GM23248 (cell line): ENCODE measurements at places on chromosomes 7 and 10. TPM values are rescaled to one million over a fixed set of nuclear protein-coding genes. Genes with fewer than 3 reads are reported as not detected.
A peak's percentile ranks its signal among the peaks of the same experiment; 100 is the strongest.

The WEE2 gene
- total RNA-seq = not detected in 2 replicates

The LIPK gene
- total RNA-seq = not detected in 2 replicates

DNA sequence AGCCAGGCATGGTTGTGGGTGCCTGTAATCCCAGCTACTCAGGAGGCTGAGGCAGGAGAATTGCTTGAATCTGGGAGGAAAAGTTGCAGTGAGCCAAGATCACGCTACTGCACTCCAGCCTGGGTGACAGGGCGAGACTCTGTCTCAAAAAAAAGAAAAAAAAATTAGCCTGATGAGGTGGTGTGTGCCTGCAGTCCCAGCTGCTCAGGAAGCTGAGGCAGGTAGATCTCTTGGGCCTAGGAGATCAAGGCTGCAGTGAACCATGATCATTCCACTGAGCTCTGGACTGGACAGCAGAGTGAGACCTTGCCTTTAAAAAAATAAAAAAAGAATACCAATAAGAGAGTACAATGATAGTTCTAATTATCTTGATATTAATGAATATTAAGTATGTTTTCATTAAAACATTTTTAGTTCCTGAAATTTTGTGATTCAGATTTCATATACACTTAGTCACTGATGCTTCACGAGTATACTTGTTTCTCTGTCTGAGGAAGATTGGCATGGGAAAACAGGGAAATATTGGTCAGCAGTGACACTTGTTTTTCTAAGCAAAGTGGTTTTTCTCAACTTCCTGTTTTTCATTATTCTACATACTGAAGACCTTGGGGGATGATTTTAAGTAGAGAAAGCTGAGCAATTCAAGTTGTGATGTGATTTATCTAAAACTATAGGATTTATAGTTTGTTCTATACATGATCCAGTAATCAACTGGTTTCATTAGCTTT, 76.8 kb downstream of the ADK start:
- DNase-seq = peak; percentile 78

The ANKRD2 gene
- total RNA-seq = not detected in 2 replicates

- DNase-seq = no peak
These were observed 2.0 kb upstream of the AASS start for GRCh38 chr7:122145937-122146645.

DNA sequence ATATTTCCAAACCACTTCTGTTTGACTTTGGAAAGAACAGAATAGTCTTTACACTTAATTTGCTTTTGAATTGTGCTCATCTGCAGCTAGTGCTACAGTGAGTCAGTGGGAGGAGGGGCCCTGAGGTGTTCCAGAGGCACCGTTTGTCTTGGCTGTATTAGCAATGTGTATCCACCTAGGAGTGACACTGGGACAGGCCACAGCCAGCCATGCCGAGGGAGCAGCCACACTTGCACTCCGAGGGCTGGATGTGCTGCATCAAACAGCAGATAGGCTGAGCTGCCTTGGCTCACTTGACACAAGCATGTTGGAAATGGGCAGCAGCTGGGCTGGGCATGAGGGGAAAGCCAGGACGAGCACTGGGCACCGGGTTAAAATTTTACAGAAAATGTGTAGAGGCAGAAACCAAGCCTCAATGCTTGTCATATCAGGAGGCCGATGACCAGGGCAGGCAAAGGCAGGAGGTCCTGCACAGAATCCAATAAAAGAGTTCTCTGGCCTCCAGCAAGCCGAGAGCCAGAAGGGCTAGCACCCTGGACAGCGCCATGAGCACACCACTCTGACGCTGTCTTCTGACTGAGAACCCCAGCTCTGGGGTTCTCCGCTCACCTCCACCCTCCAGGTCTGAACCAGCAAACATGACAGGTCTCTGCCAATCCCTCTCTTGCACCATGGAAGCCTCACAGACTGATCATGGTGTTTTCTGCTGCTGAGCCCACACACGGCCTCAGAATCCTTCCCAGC, 163.3 kb downstream of the GRID1 start:
- DNase-seq = peak; percentile 41

The ANKRD16 gene
- total RNA-seq = 5.4 and 5.9 TPM in 2 replicates
